NCI-H187 treated with DMSO at 0.1 percent for 48 hours (cell line): ENCODE measurements at places on chromosomes 5 and 9.

DNA sequence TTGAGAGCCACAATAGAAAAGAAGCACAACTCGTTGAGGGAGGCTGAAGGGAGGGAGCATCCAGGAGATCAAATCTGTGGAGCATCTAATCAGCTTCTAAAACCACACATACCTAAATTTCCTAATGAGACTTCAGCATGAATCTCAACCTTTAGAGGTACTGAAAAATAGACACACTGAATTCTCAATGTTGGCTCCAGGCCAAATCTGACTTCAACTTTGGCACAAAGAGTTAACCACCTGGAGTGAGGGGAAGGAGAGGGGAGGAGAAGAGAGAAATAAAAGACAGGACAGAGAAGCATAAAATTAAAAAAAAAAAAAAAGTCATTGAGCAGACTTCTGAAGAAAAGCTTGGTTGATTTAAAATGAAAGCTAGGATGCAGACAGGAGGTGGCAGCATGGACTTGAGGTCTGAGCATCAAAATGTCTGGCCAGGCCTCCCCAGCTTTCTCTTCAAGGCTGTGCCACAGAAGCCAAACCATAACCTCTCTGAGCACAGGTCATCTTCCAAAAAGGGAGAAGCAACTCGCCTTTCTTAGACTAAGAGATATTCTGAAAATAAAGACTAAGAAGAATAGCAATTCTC, 205.6 kb downstream of the DENND1A start:
- no peak for DNase-seq

GRCh38 chr9:5073701-5074100, 88.6 kb downstream of the JAK2 start:
- no peak for DNase-seq

GRCh38 chr5:114362977-114363761, 1.3 kb downstream of the KCNN2 start:
- no peak for DNase-seq

GRCh38 chr5:149518620-149519019, 32.6 kb downstream of the CSNK1A1 start:
- no peak for DNase-seq

GRCh38 chr5:81162501-81162900, 70.6 kb upstream of the CKMT2 start:
- no peak for DNase-seq

GRCh38 chr9:82558855-82559630, 503.9 kb downstream of the RASEF start:
- DNase-seq = no peak

- DNase-seq = no peak
These were observed 7.5 kb upstream of the TTC1 start for GRCh38 chr5:160001457-160001856.

- DNase-seq = no peak
These were observed 82.6 kb upstream of the GAS1 start for GRCh38 chr9:87029905-87030304.

DNA sequence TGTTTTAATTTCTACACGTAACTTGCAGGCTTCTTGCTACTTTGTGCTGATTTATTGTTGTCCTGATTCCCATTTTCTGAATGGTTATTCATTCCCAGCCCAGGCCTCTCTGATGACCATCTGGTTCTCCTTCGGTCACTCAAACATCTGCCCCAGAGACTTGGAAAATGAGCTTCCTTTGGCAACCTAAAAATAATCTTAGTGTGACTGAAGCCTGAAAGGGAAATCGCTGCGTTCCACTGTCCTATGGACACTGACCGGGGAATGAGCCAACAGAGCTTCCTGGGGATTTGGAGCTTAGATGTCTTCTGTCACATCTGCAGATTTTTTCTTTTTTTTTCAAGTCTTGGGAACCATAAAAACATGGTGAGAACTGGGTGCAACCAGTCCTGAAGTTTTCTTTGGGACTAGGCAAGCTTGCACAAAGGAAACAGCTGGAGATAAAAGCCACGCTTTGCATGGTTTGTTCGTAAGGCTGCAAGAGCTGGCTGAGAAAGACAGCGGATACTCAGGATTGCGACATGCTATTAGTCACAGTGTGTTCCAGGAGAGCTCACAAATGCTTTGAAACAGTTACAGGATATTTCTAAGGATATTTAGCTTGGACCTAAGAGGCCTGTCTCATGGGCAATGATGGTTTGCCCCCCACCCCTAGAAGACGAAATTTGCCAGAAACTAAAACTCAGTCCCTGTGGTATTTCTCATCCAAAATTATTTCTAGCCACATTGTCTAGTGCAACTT, 146.2 kb downstream of the GOLPH3 start:
- DNase-seq = no peak

DNA sequence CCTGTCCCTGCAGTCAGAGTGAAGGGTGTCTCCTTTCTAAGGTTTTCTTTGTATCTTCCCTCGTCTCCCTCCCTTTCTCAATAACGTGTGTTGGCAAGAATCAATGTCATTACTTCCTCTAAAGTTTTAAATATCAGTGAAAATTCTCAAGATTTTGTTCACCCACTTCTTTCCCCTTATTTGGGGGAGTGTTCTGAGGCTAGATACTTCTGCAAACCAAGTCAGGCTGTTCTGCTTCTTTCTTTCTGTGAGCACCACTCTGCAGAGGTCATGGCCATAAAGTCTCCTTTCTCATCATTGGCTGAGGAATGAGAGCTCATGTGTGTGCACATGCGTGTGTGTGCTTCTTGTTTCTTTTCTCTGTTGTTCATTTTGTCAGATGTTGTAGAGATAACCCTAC, 26.6 kb upstream of the SPATA31C2 start:
- DNase-seq = no peak

- DNase-seq = no peak
These were observed 5.2 kb downstream of the DUSP1 start for GRCh38 chr5:172765766-172766286.

DNA sequence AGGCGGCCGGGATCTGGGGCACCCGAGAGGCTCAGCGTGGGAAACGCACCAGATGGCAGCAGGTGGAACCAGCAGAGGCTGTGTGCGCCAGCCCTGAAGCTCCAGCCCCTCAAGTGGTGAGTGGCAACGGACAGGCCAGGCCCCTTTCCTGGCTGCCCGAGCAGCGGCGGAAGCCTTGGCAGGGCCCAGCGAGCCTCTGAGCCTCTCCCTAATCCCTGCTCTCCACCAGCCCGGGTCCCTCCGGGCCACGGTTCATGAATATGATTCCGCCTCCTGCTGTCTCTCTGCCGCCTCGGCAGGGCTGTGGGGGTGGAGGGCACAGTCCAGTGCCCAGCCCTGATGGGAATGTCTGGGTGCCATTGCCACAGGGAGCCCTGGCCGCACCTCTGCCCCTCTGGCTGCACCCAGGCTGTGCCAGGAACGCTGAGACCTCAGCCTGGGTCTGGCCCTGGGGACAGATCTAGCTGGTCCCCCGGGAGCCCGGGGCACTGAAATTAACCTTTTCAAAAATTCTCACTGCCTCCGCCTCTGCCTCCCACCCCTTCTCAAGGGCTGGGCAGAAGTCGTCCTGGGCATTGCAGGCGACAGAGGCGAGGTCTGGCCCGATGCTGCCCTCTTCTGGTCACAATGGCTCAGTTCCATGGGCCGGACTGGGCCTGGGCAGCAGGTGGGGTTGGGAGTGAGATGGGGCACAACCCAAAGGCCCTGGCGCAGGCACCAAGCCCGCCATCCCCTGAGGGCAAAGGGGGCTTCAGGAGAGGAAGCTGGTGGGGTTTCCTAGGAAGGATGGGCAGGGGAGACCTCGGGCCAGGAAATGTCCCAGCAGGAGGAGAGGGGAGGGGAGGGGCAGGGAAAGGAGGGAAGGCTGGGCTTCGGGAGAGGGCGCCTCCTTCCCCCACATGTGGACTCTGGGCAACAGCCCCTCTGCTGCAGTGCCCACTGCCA, 20.3 kb downstream of the CCDC187 start:
- no peak for DNase-seq

DNA sequence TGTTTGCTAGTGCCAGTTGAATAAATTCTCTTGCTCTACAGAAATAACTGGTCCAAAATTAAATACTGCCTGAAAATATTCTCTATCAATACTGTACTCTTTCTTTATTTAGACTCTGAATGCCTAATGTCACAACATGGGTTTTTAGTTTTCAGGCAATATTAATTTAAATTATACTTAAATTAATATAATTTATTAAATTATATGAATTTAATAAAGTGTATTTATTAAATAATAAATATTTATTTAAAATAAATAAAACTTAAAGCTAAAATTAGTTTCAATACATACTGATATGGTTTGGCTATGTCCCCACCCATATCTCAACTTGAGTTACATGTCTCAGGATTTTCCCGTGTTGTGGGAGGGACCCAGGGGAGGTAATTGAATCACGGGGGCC, 146.0 kb downstream of the PRR16 start:
- DNase-seq = no peak

DNA sequence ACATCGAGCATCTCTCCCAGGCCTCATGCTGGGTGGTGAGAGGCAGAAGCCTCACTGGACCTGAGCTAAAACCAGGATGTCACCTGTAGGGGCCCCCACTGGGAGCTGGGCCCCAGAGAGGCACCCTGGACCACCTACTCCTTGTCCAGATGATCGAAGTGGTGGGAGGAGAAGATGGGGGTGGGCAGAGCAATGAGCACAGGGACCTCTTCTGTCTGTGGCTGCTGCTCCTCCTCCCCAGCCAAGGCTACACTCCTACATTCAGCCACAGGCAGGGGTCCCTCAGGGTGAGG, 227.5 kb downstream of the CACNA1B start:
- no peak for DNase-seq

GRCh38 chr9:6149315-6149714, 66.3 kb upstream of the IL33 start:
- no peak for DNase-seq

DNA sequence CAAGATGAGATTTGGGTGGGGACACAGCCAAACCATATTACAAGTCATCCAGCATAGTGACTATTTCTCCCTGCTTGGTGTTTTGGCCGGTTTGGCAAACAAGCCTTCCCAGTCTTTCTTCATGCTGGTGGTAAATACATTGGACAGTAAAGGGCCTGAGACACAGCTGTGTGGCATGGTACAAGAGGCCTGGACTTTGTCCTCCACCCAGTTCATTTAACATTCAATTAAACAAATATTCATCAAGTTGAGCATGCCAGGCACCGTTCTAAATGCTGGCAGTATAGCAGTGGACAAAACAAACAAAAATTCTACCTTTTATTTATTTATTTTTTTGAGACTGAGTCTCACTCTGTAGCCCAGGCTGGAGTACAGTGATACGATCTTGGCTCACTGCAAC, 62.7 kb upstream of the SLC28A3 start:
- no peak for DNase-seq

DNA sequence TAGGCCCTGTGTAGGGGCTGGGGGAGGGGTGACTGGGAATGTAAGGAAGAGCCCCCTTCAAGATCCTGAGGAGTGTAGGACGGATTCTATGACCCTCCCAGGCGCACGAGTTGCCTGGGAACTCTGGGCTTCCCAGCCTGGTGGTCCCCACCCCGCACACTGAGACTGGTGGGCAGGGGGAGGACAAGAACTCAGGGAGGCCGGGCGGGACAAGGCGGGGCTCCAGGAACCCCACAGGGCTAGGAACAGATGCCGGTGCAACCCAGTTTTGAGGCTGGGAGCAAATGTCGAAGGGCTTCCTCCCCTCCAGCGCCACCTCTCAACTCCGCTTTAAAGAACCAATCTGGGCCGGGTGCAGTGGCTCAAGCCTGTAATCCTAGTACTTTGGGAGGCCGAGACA, 1.3 kb upstream of the VDAC1 start:
- DNase-seq = no peak

DNA sequence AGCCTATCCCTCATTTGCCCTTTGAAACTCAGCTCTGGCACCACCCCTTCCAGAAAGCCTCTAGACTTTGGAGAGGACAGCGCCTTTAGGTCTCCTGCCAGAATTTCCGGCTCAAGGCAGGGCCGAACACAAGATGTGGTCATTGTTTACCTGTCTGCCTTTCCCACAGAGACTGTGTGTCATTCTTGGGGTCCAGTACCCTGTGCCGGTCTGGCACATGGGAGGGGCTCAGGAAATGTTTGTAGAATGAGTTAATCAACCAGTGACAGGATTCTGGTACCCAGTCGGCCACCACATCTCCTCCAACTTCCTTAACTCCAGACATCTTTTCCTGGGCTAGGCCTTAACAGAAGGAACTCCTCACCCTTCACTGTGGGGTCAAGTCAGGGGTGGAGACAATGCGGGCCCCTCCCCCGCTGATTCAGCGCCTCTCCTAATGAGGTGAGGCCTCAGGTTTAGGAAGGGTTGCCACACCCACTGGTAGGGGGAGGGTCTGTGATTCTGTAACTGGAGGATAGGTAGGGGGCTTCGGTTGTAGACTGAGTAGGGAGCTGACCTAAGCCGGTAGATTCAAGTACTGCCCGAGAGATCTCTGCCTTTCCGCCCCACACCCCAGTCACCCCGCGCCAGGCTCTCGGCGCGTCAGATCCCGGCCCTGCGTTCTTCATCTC, 29.3 kb downstream of the PCDH1 start:
- DNase-seq = no peak

DNA sequence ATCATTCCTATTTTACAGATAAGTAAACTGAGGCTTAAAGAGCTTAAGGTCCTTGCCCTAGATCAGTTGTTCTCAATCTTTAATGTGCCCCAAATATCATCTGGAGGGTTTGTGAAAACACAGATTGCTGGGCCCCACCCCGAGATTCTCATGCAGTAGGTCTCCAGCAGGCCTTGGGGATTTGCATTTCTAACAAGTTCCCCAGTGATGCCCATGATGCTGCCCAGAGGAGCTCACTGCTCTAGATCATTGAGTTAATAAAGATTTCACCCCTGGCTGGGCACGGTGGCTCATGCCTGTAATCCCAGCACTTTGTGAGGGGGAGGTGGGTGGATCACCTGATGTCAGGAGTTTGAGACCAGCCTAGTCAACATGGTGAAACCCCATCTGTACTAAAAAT, 42.8 kb upstream of the RAD23B start:
- no peak for DNase-seq

DNA sequence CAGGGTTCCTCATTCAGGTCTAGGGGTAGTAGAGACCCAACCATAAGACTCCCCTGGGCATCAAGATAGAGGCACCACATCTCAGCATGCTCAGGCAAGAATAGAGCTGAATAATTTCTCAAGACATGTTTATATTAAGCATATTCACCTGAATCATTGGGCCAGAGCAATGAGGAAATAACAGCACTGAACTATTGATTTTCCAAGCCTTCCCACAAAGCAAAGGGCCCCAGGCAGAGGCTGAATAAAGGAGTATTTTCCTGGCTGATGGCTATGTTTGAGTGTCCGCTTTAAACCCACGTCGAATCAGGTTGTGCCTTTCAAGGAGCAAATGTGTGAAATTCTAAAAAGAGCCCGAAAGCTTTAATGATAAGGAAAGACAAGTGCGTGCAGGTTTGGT, 129.2 kb downstream of the HSD17B3 start:
- no peak for DNase-seq
